Vagina (tissue), 2 donors: ENCODE measurements at places on chromosomes 1 and 21.

DNA sequence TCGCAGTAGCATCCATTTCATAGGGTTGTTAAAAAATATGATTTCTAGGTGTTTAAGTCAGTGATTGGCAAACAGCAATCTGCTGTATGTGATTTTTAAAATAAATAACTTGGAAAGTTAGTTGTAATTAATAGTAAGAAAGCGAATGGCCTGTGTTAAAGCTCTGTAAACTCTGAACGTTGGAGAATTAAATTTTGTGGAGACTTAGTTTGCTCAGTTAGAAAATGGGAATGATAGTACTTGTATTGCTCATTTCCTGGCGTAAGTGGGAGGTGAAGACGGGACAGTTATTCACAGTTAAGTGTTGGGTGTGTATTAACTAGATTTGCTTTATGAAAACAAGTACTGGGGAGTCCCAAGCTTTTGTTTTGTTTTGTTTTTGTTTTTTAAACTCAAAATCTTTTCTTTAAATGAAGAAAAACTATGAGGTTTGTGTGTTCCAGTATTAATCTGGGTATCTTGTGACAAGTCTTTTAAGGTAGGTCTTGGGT, 995 bp downstream of the CACYBP start:
- no peak for DNase-seq

- DNase-seq, result no peak
Measured at GRCh38 chr1:115283681-115284146, 54.3 kb downstream of the NGF start.

DNA sequence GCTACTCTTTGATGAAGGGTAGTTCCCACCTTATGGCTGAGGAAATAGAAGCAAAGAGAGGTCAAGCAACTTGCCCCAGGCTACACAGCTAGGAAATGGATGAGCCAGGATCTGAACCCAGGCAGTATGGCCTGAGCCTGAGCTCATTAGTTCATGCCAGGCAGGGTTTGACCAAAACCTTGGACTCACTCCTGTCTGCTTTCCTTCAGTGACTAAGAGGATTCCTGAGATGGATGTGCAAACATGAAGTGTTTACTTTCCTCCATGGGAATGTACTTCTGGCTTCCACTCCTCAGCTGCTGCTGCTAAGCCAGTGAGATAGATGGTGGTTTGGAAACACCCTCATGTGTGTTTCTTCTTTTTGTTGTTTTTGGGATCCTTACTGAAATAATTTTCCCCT, 35.1 kb upstream of the ERRFI1 start:
- no peak for DNase-seq

DNA sequence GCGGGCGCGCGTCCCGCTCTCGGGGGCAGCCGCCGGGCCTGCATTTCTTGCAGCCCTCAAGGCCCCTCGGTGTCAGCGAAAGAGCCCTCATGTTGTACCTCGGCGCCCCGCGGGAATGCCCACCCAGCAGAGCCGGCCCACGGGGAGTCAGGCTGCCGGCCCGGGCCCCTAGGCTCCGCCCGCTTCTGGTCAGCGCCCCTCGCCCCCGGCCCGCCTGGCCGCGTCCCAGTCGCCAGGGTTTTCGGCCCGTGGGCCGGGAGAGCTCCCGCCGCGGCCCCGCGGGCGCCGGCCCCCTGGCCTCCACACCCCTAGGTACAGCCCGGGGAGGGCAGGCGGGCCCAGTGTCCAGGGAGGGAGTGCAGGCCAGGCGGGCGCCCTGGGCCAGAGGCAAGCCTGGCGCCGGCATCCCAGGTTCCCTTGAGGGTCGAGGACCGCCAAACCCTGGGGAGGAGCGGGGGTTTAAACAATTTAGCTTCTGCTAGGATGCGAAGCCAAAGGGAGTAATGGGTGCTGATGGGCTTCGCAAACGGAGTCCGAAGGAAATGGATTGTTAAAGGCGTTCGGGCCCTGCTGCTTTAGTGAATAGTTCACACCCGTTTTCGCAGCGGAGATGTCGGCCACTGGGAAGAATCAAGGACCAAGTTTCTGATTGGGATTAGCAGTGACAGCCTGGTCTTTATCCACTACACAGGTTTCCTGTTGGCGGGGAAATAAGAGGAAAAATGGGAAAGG, 486 bp upstream of the KCNA3 start:
- DNase-seq, result no peak

GRCh38 chr1:206678490-206678889, 6.2 kb upstream of the MAPKAPK2 start:
- DNase-seq, result no peak

- DNase-seq, result no peak
Measured at GRCh38 chr1:206082831-206083695, 30.1 kb downstream of the RHEX start.

DNA sequence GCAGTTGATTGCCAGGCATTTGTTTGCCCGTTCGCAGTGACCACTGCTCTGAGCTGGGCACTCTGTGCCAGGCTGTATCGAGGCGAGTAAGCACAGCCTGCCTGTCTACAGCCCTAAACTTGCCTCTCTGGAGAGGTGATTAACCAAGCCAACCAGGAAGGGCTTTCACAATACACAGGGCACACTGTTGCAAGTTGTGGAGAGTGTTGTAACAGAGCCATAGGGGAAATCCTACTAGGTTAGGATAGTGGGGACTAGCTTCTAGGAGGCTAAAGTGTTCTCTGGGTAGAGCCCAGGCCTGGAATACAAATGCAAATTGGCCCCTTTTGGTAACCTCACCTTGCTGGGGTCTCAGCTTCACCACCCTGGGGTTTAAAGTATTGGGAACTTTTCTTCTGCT, 23.8 kb downstream of the PRDM2 start:
- no peak for DNase-seq

- DNase-seq, result no peak
Measured at GRCh38 chr1:235357485-235358373, 9.5 kb upstream of the TBCE start.

GRCh38 chr21:25646474-25646873, 7.4 kb downstream of the JAM2 start:
- DNase-seq, result no peak
